ENCODE measurements at places on chromosomes 11 and 22.

- H3K4me3 ChIP-seq: no peak overlapping the region
- no peaks in the 10 kb centered on the region for H3K36me3 ChIP-seq
- DNase-seq: no peak
- no peak overlapping the region for H3K27ac ChIP-seq
- H3K27me3 ChIP-seq: peaks cover 21% of the 10 kb centered on the region
- H3K4me1 ChIP-seq: no peaks in the 10 kb centered on the region
Observed at GRCh38 chr11:63375434-63375833, 5.8 kb downstream of the SLC22A9 start.

GRCh38 chr11:57626895-57627294 is 22.8 kb downstream of the YPEL4 start:
- H3K27me3 ChIP-seq: peaks cover 4% of the 10 kb centered on the region
- no peak for DNase-seq
- H3K27ac ChIP-seq: no peak overlapping the region

DNA sequence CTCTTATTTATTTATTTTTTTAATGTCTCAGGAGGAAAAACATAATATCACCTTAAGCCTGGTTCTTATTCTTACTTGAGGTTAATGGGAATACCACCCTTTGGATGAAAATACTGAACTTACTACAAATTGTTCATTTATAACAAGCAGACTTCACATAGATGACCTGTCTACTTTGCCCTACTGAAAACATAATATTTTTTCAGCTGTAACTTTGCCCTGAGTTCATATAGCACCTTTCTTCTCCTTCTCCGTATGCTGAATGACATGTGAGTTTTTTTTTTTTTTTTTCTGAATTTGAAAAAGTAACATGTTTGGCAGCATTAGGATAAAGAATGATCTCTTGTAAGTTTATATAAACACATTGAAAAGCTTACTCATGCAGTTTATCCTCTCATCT is 186.8 kb downstream of the TMEM135 start:
- no peak for DNase-seq
- peaks cover 1% of the 10 kb centered on the region for H3K36me3 ChIP-seq
- no peak overlapping the region for H3K4me3 ChIP-seq
- no peaks in the 10 kb centered on the region for H3K27me3 ChIP-seq
- H3K4me1 ChIP-seq: peaks cover under 1% of the 10 kb centered on the region

- peak; percentile 71 for DNase-seq
- H3K27ac ChIP-seq: peak overlapping the region; percentile 67
- H3K36me3 ChIP-seq: no peaks in the 10 kb centered on the region
- H3K4me3 ChIP-seq: no peak overlapping the region
- peaks cover 40% of the 10 kb centered on the region for H3K4me1 ChIP-seq
- H3K27me3 ChIP-seq: no peaks in the 10 kb centered on the region
Observed at GRCh38 chr11:65487467-65488272, 11.2 kb upstream of the MALAT1 start.

GRCh38 chr11:102685338-102685737 is 20.2 kb downstream of the MMP27 start:
- no peaks in the 10 kb centered on the region for H3K4me1 ChIP-seq
- DNase-seq: no peak
- H3K27ac ChIP-seq: no peak overlapping the region
- H3K36me3 ChIP-seq: no peaks in the 10 kb centered on the region
- H3K4me3 ChIP-seq: no peak overlapping the region

- H3K27me3 ChIP-seq: no peaks in the 10 kb centered on the region
- peak overlapping the region; percentile 89 for H3K27ac ChIP-seq
- peaks cover 66% of the 10 kb centered on the region for H3K4me1 ChIP-seq
- peak overlapping the region; percentile 86 for H3K4me3 ChIP-seq
- no peak for DNase-seq
Observed at GRCh38 chr11:65118097-65118837, 766 bp upstream of the ZNHIT2 start.

DNA sequence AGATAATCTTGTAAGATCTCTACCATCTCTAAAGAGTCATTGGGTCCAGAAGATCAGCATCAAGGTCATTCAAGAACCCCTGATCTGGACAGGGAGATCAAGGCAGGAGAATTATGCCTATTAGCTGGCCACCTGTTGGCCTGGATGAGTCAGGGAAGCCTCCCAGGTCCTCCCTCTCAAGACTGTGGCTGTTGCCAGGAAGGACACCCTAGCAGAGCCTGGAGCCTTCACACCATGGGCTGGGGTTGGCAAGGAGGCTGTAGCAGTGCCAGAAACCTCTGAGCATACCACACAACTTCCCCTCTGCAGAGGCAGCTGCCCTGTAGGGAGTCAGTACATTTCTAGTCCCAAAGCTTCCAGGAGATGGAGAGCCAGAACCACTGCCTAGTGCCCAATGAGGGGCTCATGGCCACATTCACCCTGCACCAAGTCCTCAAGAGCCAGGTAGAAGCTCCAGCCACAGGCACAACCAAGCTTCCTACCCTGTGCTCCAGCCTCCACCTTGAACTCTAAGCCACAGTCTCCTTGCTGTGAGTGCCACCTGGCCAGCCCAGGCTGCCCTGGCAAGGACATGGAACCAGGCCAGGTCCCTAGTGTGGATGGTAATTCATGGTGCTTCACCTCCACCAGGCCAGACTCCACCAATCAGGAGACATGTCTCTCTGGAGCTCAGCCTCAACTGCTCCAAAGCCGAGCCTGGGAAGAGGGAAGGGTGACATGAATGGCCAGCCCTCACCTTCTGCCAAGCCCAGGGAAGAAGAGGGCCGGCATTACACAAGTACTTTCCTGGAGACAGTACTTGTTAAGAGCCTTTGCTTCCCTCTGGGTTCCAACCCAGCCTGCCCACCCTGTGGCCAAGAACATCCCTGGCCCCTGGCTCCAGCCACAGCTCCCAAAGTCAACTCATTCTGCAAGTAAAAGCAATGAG is 124.3 kb downstream of the BUD13 start:
- H3K36me3 ChIP-seq: no peaks in the 10 kb centered on the region
- no peak overlapping the region for H3K4me3 ChIP-seq
- DNase-seq: no peak
- H3K27me3 ChIP-seq: peaks cover 4% of the 10 kb centered on the region
